Activated CD4-positive, CD25-positive, alpha-beta regulatory T cell treated with anti-CD3 and anti-CD28 coated beads, Interleukin-2, amount 50 U/mL, for 16 hours (primary cell): ENCODE measurements at places on chromosomes 12 and 14.
A peak's percentile ranks its signal among the peaks of the same experiment; 100 is the strongest.

- DNase-seq = no peak
Observed at GRCh38 chr14:101729382-101729781, 32.1 kb upstream of the PPP2R5C start.

GRCh38 chr12:112598626-112599025 is 179.9 kb downstream of the PTPN11 start:
- DNase-seq = no peak

DNA sequence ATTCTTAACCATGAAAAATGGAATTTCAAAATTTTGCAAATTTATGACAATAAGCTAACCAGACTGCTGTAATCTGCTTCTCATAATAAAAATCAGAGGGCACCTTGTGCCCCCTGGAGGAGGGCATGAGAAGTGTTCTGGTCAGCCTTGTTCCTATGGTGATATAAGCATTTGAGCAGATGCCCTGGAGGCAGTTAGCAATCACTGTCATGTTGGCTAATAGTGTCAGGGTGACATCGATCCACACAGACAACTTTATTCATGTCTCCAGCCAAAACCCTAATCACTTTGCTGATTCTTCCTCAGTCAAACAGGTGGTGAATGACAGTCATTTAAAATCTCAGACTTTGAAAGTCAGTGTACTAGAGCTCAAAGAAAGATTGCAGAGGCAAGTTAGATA is 943.0 kb downstream of the GALC start:
- DNase-seq = no peak

DNA sequence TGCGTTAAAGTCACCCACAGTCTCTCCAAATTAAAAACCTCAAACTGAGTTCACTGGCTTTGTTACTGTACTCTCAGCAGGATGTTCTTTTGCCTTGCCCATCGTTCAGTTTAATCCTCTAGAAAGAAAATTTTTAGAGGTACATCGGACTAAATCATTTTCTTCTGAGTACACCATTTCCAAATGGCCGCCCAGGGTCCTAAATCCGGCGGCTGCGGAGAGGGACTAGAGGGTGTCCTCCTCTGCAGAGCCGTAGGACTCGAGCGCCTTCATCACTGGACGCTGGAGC is 1.4 kb downstream of the LIN7A start:
- DNase-seq = no peak

- no peak for DNase-seq
Observed at GRCh38 chr14:92885279-92886061, 37.5 kb upstream of the CHGA start.

DNA sequence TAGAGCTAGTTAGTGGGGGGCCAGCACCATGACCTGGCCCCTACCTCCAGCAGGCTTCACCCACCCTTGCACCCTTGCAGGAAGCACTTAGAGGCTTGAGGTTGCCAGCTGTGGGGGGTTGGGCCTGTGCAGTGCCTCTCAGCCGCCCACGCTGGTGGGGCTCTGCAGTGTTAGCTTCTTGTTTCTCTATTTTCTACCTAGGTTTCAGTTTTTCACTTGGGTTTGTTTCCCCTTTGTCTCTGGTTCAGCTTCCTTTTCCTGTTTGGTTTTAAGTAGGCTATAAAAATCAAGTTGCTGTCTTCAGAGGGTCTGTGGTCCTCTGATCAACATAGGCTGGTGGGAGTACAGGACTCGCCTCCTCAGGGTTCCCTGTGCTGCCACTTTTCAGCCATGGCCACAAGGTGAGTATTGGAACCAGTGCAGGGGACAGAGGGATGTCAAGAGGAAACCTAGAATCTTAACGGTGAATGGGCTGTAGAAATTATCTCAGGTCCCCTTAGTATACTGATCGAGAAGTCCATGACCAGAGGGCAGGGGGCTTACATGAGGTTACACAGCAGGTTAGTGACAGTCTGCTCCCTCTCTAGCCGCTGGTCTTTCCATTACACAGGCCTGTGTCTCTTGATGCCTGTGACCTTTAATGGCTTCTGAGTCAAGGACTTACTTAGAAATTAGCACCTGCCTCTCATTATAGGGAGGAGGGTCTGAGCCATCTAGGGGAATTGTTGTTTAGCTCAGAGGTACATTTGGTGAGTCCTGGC is at the start of gene EVL:
Gene EVL, plus strand, starts transcription at position 312 of the 761 bp plus-strand sequence. Its CDS starts 79 bp downstream, at position 391.
- peak; percentile 69 for DNase-seq

GRCh38 chr14:100328495-100329163 is 5.5 kb downstream of the SLC25A47 start:
- DNase-seq = no peak

DNA sequence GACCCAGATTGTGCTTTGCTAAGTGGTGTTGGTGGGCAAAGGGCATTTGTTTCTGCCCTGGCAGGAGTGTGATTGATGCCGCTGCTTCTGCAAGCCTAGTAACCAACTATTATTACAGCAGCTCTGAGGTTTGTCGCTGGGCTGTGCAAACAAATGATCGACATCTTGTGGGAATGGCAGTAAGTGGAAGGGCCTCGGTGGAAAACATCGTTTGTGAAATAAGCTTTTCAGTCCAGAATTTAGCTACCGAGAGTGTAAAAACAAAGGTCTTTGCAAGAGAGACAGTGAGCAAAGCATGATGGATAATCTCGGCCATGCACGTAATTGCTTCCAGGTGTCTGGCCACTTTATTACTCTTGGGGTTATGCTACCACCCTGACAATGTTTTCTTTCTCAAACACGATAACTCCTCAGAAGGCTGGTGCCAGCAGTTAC is 397.7 kb upstream of the PRICKLE1 start:
- no peak for DNase-seq

DNA sequence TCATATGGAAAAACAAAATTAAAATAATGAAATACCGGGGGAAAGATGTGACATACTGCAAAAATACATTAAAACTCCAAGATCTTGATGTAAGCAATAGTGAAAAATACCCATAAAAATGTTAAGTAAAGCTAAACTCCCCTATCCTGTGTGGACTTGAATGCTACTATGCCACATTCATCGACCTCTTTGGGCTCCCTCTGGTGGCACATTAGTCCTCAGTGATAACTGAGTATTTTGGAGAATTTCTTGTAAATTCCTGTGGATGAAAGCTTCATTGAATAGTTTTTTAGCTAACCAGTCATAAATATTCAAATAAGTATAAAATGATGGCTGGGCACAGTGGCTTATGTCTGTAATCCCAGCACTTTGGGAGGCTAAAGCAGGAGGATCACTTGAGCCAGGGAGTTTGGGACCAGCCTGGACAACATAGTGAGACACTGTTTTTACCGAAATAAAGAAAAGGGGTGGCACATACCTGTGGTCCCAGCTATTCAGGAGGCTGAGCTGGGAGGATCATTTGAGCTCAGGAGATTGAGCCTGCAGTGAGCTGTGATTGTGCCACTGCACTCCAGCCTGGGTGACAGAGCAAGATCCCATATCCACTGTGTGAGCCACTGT is 42.4 kb upstream of the SGPP1 start:
- DNase-seq = peak; percentile 9

- DNase-seq = no peak
Observed at GRCh38 chr12:71935594-71935993, 3.1 kb upstream of the TPH2 start.

DNA sequence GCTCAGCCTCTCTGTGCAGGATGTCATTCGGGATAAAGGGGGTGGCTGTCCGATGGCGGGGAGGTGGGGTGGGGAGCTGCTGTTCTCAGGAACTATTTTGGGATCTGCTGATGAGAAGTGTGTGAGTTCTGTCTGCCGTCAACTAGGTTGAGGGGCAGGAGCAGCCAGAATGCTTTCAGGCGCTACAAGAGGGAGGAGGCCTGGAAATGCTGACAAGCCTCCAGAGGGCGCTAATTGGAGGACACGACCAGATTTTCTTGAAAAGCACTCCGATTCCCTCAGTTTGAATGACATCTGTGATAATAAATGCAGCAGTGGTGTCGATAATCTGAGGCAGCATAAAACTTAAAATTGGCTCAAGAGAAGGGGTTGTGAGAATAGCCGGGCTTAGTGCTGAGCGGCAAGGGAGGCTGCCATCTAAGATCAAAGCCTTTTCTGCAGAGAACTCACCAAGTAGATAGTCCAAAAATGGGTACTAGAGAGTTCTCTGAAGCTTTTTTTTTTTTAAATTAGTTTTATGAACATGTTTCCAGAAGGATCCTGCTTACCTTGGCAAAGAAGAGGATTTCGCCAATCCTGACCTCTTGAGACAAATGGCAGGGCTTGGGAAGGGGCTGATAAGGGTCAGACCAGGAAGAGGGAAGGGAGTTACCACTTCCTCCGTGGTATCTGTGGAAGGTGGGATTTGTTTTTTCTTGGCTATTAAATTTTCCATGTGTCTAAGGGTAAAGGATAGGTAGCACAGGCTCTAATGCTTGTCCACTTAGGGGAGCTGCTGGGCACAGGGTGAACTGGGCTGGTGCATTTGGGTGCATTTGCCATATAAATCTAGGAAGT is 94.4 kb downstream of the CRACR2A start:
- DNase-seq = no peak

DNA sequence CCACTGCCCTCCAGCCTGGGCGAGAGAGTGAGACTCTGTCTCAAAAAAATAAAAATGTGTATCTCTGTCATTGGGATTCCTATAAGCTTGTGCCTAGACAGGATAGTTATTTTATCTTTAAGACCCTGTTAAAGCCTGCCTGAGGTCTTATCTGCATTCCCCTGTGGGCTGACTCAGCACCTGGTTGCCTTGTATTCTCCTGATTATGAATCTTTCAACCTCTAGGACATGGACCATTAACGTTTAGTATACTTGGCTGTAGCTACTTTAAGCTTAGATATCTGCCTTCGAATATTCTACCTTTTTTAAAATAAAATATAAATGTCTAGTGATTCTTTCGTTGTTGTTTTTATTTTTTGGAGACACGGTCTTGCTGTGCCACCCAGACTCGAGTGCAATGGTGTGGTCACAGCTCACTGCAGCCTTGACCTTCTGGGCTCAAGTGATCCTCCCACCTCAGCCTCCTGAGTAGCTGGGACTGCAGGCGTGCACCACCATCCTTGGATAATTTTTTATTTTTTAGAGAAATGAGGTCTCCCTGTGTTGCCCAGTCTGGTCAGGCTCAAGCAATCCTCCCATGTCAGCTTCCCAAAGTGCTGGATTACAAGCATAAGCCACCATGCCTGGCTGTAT is 41.3 kb downstream of the RESF1 start:
- DNase-seq = no peak

- DNase-seq = no peak
Observed at GRCh38 chr12:50642761-50643160, 121.1 kb upstream of the ATF1 start.

DNA sequence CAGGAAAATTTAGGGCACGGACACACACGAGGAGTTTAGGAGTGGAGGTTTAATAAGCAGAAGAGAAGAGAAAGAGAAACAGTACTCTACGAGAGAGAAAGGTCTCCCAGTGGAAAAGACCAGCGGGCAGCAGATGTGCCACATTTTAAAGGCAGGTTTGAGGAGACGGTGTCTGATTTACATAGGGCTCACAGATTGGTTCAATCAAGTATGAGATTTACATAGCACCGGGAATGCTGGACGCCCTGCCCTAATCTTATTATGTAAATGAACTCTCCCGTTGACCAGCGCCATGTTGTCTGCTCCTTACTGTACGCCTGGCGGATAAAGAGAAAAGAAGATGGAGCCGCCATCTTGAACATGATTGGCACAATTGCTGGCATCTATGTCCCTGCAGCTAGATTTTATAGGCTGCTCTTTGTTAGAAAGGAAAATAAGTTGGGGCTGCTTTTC is 17.9 kb downstream of the NFKBIA start:
- DNase-seq = no peak

DNA sequence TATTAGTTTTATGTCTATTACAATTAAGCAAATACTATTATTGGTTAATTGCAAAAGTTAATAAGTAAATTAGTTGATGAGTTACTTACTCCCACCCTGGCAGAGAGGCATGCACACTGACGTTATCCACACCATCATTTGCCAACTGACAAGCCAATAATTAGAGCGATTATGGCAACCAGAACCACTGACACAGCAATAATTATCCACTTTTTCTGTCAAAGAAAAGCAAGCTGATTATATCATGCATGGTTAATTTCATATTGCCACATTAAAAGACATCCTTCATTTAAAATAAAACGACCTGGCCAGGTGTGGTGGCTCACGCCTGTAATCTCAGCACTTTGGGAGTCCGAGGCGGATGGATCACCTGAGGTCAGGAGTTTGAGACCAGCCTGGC is 43.1 kb downstream of the STX2 start:
- no peak for DNase-seq
